ENCODE measurements at places on chromosomes 2 and 18.

- DNase-seq = no peak
These were observed 16.3 kb upstream of the CDH2 start for GRCh38 chr18:28193177-28193778.

DNA sequence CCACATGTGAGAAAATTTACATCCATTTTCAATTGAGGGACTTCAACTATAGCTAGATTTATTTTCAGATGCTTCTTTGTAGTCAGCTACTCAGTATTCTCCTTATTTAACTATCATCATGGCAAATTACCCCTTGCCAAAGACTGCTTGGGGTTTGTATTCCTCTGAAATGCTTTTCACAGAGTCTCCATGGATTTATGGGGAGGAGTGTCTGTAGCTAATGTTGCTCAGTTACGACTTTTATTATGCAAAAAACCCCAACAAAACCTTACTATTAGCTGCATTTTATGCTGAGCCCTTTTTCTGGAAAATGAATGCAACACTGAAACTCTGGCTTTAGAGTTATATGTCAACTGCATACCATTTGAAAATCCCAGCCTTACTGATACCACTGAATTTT is 78.6 kb downstream of the RFTN2 start:
- no peak for DNase-seq

GRCh38 chr2:192162392-192163042 is 32.2 kb downstream of the TMEFF2 start:
- peak; percentile 37 for DNase-seq

DNA sequence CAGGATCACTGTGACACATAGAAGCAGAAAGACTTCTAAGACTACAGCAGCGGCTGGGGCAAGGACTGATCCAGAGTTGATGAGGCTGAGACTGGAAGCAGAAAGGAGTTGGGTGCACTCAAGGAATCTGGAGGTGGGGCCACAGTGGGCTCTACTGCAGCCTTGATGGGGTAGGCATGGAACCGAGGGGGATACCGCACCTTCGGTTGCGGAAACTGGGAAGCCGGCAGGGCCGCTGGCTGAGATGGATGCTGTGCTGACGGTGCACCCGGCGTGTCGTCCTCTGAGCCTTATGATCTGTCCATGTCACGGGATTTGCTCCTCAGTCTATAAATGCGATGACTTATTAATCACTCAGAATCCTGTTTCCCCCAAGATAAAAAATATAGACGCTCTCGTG is 473.5 kb upstream of the MYT1L start:
- no peak for DNase-seq

- no peak for DNase-seq
These were observed 29.5 kb downstream of the ANXA4 start for GRCh38 chr2:69771461-69771860.

DNA sequence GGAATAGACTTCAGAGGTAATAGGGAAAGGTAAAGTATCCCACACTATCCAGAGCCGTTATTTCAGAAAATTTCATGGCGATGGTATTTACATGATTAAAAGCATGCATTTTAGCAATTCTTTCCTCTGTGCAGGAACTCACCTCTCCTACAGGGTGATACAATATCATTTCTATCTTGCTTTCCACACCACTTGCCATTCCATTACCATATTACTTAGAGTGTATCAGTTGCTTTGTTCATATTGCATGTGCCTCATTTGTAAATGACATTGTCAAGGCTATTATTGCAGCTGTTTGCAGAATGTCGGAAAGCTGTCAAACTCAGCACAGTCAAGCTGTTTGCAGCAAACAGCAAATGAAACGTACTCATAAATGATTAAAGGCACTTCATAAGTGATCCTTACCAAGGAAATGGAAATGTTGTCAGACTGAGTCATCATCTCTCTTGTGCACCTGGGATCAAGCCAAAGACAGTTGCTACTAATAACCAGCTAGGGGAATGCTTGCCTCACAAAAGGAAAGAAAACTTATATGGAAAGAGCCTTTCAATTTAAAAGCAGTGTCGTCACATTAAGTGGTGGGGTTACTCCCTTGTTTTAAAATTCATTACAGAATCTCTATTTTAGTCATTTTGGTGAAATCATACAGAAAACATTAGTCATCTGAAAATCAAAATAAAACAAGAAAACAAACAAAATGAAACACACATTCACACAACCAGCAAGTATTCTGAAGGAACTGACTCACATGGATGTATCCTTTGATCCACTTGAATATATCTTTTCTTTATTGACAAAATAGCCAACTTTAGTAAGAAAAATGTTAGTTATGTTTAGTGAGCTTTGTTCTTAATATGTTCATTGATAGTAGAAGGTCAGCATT is 1064.1 kb upstream of the CNTNAP5 start:
- DNase-seq = no peak

- DNase-seq = no peak
These were observed 96.7 kb upstream of the CNTNAP5 start for GRCh38 chr2:123928358-123928757.

GRCh38 chr18:79932907-79933306 is 18.5 kb downstream of the SLC66A2 start:
- no peak for DNase-seq

DNA sequence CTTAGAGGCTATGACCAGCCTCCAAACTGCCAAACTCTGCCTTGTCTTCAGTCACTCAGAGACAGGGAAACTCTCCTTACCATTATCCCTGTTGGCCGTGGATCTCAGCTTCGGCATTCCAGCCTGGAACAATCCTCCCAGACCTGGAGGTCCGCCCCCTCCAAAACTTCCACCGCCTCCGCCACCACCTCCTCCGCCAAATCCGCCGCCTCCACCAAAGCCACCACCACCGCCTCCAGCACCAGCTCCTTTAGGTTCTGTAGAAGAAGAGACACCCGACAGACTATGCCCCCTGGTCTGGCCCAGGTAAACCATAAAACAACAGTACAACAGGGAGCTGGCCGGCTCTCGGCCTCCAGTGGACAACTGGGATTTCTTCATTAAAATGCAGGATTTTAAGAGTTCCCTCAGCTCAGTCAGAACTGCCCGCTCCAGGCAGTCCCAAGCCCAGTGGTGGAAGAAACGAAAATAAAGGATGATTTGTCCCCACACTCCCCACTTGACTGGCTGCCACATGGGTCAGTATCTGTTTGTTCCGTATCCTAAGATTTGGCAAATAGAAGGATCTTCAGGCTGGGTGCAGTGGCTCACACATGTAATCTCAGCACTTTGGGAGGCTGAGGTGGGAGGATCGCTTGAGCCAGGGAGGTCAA is 22.4 kb downstream of the WIPF1 start:
- DNase-seq = no peak

DNA sequence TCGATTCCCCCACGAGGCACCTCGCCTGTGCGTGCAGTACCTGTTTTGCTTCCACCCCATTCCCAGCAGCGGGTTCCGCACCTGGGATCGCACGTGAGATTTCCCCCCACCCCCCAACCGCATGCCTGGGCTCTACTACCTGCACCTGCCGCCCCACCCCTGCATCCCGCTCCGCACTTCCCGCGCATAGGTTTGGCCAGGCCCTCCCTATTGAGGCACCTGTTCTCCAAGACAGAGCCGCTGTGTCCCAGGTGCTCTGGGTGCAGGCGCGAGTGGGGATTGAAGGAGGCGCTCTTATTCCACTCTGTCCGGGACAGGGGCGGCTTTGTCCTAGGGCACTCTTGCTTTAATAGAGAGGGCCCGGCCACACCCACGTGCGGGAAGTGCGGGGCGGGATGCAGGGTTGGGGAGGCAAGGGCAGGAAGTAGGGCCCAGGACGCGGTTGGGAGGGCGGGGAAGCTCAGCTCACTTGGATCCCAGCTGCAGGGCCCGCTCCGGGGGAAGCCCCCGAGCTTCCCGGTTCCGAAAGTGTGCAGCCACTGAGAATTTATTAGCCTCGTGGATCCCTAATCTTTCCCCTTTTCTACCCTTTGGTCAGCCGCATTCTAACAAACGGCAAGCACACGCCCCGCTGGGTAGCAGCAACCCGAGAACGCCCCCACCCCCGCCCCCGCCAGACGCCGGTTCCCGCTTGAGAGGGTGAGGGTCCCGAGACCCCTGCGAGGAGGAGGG is 670 bp upstream of the MOCOS start:
- DNase-seq = peak; percentile 18

DNA sequence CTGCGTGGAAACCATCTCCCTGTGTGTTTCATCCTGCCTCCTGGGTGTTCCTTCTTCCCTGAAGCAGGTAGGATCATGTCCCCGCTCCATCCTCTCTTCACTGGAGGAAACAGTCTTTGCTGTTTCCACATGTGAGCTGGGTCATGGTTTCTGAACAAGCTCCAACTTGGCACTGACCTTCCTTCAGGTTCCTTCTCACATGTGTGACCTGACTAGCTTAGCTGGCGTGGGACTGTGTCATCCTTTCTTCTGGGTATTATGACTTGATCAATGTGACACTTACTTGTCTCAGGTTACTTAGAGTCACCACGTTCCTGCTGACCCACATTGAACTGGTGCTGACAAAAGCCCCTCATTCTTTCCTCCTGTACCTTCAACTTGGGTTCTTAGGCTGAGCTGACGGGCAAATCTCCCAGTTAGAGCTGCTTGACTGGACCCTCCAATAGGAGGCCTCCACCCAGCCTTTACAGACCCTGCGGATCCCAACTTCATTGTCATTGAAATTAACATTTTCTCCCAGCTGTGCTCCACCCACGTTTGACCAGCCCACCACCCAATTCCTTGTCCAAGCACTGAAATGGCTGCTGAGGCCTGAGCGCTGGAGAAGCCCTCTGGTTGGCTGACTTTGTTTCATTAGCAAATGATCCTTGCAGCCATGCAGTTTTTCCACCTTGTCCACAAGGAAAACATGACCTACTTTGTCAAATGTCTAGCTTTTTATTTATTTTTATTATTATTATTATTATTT is 128.1 kb downstream of the DDX1 start:
- no peak for DNase-seq

- DNase-seq = no peak
These were observed 14.6 kb downstream of the TMSB10 start for GRCh38 chr2:84919885-84920580.

DNA sequence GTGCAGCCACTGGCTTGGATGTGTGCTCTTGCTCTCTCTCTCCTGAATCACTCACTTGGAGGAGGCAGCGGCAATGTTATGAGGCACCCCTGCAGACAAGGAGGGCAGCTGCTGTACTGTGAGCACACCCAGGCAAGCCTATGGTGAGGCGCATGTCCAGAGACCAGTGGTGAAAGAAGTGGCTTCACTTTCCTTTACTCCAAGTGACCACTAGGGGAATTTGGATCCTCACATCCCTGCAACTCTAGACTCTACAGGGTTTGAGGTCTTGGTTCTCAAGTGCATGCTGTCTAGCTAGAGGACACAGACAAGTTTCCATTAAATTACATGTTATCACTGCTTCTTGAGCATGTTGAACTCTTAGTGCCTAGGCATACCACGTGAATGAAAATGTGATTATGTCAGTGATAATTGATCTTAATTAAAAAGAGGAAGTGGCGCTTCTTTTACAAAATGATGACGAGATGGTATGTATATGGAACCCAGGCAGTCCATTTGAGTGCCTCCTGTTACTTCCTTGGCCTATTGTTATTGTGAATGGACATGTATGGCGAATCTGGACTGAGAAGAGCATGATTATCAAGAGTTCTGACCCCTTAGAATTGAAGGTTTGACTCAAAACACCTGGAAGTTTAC is 181.0 kb upstream of the CDH2 start:
- no peak for DNase-seq

DNA sequence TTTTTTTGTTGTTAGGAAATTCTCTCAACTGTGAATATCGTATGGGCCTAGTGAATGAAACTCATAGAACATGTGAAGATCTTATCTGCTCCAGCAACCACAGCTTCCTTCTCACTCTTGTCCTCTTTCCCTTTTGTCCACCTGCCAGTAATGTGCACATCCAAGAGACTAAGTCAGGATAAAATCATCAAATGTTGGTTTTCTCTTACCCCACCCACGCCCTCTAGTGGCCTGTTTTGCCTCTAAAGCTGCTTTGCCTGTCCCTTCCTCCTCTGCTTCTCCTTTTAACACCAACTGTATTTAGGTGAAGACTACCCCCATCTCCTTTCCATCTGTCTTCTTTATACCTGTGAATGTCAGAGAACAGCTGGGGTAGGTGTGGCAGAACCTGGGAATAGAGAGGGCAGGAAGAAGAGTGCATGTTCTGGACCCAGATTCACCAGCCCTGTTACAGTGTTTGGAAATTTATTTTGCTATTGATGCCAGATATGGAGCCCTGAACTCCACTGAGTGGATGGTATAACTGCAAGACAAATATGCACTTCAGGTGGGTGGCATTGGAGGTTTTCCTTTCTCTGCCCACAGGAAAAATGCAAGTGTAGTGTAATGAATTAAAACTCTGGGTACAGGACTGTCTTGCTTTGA is 8.4 kb upstream of the MGAT5 start:
- DNase-seq = peak; percentile 71

- no peak for DNase-seq
These were observed 654 bp upstream of the ASB1 start for GRCh38 chr2:238425979-238426567.

GRCh38 chr2:176789751-176790150 is 422.8 kb upstream of the HNRNPA3 start:
- no peak for DNase-seq

- DNase-seq = no peak
These were observed 12.5 kb downstream of the WIPF1 start for GRCh38 chr2:174585146-174585545.

DNA sequence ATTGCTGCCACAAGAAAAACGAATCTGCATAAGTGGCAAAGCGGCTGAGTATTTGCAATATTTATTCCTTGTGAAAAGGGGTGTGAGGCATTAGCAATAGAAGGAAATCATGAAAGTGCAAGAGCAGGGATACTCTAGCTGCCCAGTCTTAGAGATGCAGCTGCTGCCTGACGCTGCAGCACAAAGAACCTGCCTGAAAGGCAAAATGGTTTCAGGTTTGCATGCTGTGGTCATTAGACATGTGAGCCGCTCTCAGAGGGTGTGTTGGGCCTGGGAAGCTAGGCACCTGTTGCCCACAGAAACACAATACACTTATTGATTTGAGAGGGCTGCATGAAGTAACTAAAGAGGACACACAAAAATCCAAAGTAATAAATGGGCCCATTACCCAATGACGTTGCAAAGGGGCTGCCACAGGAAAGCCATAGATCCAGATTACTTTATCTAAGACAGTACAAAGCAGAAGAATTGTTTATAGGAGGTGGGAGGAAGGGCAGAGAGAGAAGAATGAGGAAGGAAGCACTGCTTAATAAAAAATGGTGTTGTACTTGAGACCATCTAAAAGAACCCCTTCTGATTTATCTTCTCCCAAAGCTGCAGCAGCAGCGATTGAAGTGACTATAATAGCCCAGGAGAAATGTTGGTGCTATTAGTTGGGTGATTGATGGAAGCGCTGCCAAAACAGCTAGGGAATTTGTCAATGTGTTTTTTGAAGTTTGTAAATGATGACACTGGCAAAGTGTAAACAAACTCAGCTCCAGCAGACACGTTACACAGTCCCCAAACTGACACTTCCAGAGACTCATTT is 492.4 kb upstream of the ACVR2A start:
- no peak for DNase-seq

DNA sequence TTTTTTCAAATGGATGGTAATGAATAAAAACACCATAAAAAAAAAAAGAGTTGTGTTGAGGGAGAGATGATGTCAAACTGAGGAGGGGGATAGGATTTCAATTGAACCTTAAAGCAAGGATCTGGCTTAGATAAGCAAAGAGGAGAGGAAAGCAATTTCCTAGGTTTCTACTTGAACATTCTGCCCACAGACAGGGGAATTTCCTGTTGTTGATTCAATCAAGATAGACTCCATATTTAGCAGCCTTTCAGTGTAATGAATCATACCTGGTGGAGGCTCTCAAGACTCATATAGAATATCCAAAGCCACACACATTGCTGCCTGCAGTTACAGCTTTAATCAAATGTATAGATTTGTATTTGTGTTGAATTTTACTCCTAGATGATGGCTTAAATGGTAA is 294.4 kb upstream of the PIK3C3 start:
- DNase-seq = no peak

Measured in stimulated activated CD4-positive, alpha-beta T cell treated with anti-CD3 and anti-CD28 coated beads, TNF-alpha, amount 100 ng/mL, for 24 hours (primary cell).